ENCODE measurements at places on chromosomes 2 and 18.

DNA sequence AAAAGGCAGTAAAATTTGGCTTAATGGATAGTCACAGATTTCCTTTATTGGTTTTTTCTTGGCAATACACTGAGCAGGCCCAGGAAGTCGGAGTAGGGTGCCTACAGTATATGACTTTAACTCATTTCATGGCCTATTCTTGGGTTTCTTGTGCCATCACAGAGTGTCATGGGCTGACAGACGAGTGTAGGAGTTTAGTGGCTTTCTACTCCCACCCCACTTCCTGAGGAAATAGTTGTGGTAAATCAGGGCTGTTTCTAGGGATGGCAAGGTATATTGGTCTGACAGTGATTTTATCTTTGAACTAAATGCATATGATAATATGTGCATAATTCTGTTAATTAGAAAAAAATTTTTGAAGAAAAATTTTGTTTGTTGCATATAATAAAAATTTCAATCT is 100.1 kb downstream of the PLCL1 start:
- DNase-seq: no peak

DNA sequence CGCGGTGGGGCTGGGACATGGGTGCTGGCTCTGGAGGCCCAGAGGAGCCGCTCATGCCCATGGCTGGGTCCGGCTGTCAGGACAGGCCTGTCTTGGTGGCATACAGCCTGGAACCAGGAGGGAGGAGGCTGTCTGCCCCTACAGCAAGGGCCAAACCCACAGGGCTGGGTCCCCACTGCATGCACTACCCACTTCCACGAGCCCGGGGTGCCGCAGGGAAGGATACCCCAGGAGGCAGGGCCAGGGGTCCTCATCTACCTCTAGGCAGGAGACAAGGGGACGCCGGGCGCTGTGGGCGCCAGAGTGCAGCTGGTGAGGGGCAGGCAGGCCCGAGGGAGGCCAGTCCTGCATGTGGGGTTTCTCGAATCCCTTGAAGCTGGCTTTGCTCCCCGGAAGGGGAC is 95.1 kb upstream of the GPC1 start:
- DNase-seq: no peak

GRCh38 chr2:127576433-127577207 is 41.1 kb downstream of the MYO7B start:
- DNase-seq: peak; percentile 93

DNA sequence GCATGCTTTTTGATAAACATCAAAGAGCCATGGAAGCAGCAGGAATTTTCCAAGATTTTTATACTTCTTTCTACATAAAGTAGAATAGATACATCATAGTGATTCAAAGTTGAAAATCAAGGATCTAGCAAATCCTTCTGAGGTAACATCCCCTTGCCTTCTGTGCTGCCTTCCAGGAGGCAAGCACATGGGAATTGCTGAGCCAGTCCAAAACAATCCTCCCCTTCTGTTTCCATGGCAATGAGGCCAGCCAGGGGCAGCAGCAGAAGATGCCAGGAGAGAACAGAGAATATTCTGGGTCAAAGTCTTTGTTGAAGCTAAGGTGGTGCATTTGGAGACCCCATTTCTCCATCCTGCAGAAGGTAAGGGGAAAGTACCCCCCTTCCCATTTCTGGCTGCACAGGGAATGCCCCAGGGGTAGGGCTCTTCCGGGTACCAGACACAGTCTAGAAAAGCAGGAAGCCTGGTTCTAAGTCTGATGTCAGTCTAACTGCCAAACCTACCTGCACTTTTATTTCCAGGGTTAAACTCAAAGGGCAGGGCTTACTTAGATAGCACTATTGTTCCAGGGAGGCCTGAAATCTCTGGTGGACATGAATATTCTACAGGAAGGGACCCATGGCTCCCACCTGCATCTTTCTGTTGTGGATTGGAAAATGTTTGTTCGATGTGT is 22.1 kb downstream of the CENPA start:
- no peak for DNase-seq

- no peak for DNase-seq
These were observed 61.5 kb downstream of the STPG4 start for GRCh38 chr2:47093626-47094025.

DNA sequence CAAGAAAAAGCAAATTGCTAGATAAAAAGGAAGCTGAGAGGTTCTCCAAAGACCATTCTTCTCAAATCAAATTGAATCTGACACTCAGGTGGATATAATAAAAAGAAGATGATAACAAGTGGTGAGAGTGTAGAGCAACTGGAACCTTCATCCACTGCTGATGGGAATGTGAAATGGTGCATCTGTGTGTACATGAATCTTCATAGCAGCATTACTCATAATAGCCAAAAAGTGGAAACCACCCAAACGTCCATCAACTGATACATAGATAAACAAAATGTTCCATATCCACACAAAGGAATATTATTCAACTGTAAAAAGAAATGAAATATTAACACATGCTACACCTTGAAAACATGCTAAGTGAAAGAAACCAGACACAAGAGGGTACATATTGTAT is 357.2 kb upstream of the EPHA4 start:
- no peak for DNase-seq

- no peak for DNase-seq
These were observed 146.3 kb downstream of the ARL6IP6 start for GRCh38 chr2:152864601-152865149.

- no peak for DNase-seq
These were observed 2.4 kb upstream of the HOXD8 start for GRCh38 chr2:176126929-176127773.

- DNase-seq: no peak
These were observed 198.6 kb upstream of the EPAS1 start for GRCh38 chr2:46098621-46099062.

DNA sequence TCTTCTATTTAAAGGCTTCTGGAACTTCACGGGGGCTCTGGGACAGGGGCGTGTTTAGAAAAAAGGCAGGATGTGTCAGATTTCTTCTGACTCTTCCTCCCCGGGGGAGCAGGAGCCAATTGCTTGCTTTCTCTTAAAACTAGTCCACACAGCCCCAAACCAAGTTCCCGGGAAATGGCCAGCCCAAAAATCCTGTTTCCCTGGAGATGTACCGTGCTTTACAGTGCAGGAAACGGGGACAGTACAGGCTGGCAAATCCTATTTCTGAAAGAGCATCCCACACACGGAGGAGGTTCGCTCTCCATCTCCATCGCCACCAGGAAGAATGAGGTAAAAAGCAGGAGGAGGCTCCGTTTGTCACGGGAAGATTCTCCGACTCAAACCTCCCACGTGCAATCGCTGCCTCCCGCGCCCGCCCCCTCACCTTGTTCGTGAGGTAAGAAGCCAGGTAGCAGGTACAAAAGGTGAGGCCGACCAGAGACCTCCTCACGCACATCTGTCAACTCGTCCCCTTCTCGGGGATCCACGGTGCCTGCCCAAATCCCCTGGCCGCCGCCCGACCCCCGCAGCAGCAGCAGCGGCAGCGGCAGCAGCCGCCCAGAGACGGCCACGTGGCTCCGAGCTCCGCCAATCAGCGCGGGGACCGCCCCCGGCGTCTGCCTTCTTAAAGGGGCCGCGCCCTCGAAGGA is 15.6 kb upstream of the RIOK3 start:
- peak; percentile 23 for DNase-seq

- DNase-seq: no peak
These were observed 22.1 kb upstream of the PXDN start for GRCh38 chr2:1766425-1766824.

- DNase-seq: no peak
These were observed 60.2 kb downstream of the E2F6 start for GRCh38 chr2:11405599-11406266.

GRCh38 chr2:211085056-211085680 is 528.8 kb downstream of the CPS1 start:
- DNase-seq: peak; percentile 14

- DNase-seq: no peak
These were observed 1565.1 kb downstream of the LRP1B start for GRCh38 chr2:140565756-140566155.

DNA sequence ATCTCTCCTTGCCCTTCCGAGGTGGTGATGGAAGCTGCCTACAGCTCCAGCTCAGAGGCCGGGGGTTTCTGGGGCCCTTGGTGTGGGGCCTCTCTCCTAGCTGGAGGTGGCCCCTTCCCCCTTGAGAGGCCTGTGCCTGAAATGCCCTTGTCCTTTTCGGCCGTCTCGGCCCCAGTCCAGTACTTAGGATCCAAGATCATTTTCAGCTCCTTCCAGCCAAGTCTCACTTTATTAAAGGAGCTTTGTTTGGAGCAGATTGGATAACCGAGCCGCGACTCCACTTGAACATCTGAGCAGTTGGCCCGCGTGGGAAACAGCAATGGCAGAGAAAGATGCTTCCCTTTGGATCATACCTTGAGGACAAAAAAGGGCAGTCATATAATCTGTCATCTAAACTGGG is 125.0 kb downstream of the NEDD4L start:
- DNase-seq: no peak

DNA sequence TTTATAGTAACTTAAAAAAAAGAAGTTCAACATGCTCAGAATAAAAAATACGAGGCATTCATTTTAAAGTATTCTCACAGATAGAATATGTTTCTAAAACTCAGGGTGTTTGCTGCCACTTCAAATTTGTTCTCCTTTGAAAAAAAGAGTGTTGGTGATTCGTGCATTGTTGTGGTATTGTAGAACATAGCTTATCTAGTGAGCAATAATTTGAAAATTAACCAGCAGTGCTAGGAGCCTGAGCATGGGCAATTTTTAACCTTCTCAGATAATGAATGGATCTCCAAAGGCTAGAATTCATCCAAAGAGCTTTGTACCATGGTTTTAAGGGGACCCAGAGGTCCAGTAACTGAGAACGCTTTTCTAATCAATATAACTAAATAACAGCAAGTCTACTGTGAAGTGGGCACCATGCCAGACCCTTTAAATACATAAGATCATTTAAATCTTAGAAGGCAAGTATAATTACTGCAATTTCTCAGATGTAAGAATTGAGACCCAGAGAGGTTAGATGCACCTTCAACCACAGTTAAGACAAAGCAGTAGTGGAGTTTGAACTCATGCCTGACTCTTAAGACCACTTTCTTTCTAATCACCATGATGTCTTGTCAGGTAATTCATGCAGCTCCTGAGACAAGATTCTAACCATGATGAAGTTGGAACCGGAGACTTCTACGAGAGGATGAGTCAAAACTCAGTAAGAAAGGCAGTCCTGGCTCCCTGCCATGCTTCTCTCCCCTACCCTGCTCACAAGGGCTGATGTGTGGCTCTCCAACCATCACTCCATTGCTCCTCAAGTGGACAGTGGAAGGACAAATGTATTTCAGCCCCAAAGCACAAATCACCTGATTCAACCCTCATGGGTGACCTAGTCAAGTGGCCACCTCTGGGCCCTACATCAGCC is 3.4 kb downstream of the CYRIA start:
- no peak for DNase-seq

GRCh38 chr2:159164457-159164911 is 122.0 kb downstream of the WDSUB1 start:
- no peak for DNase-seq

DNA sequence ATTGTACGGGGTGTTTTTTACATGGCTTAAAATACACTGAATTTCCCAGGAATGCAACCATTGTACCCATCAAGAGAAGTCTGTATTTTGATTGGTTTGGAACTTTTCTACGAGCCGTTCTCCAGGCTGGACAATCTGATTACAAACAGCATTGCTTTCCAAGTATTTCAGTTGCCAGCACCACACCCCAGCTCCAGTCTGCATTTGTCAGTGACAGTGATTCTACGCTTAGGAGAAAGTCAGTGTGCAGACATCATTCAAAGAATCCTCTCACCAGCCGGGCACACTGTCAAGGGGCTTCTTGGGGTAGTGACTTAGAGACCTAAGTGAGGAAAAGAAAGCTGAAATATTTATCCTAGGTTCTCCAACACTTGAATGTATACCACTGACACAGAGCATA is 194.1 kb downstream of the ANAPC1 start:
- DNase-seq: no peak

- DNase-seq: no peak
These were observed 2.1 kb upstream of the DNAJC27 start for GRCh38 chr2:24973812-24974211.

GRCh38 chr18:3995476-3996102 is 459.5 kb downstream of the DLGAP1 start:
- DNase-seq: peak; percentile 45

- no peak for DNase-seq
These were observed 3.6 kb downstream of the CNOT11 start for GRCh38 chr2:101256316-101256715.

DNA sequence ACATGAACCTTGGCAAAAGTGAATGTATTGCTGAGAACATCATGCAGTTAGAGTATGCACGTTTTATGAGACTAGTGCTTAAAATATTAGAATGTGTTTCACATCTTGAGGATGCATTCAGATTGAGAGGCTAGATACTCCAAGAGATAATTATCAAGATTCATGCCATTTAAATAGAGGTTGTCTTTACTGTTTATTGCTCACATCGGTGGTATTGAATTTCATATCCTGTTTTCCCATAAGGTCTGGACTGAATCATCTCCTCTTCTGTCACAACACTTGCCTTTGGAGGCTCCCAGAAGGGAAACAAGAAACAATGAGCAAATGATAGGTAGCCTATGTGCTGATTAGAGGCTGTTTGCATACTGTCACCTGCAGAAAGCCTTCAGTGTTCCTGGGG is 83.8 kb downstream of the CLHC1 start:
- no peak for DNase-seq

DNA sequence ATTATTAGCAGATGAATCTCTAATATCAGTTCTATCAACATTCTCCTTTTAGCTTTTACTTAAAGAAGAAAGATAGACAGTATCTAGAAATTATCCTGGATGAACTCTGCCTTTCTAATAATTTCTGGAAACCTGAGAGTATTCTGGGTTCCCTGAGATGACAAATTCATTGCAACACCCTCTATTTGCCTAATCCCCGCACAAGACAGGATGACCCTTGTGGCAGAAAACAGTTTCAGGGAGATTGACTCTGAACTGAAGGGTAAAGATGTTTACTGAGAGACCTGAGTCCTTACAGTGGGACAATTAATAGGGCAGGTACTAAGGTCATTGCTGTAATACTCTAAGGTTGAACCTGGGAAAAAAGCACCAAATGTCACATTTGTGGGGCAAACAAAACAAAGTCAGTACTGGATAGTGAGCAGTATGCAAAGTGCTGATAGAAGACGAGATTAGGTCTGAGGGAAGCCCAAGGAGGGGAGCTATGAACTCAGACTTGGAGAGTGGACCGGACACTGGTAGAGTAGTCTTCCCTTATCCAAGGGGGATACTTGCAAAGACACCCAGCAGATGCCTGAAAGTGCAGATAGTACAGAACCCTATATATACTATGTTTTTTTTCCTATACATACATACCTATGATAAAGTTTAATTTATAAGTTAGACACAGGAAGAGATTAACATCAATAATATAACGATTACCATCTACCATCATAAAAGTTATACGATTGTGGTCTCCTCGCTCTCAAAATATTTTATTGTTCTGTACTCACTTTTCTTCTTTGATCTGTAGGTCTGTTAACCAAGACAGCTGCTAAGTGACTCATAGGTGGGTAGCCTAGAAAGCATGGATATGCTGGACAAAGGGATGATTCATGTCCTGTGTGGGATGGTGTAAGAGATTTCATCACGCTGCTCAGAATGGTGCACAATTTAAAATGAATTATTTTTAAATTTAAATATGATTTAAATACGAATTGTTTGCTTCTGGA is 148.3 kb upstream of the KLHL14 start:
- DNase-seq: no peak

- DNase-seq: no peak
These were observed 1178.5 kb upstream of the ACVR2A start for GRCh38 chr2:146666340-146666739.

- DNase-seq: no peak
These were observed 297.8 kb downstream of the SP3 start for GRCh38 chr2:173667415-173667814.

- DNase-seq: no peak
These were observed 571.2 kb upstream of the ACVR2A start for GRCh38 chr2:147273628-147274027.

Data from HS-27A (cell line).